ENCODE measurements at places on chromosomes 12 and 14.

- peak; percentile 55 for DNase-seq
Observed at GRCh38 chr12:69779928-69780327, 41.3 kb downstream of the RAB3IP start.

GRCh38 chr14:65849091-65849490 is 436.6 kb downstream of the FUT8 start:
- no peak for DNase-seq

GRCh38 chr14:36055681-36056225 is 120.8 kb downstream of the PTCSC3 start:
- DNase-seq = no peak

GRCh38 chr12:121452985-121453360 is 53.1 kb downstream of the RNF34 start:
- no peak for DNase-seq

GRCh38 chr12:39199351-39199750 is 243.6 kb downstream of the KIF21A start:
- DNase-seq = peak; percentile 44

DNA sequence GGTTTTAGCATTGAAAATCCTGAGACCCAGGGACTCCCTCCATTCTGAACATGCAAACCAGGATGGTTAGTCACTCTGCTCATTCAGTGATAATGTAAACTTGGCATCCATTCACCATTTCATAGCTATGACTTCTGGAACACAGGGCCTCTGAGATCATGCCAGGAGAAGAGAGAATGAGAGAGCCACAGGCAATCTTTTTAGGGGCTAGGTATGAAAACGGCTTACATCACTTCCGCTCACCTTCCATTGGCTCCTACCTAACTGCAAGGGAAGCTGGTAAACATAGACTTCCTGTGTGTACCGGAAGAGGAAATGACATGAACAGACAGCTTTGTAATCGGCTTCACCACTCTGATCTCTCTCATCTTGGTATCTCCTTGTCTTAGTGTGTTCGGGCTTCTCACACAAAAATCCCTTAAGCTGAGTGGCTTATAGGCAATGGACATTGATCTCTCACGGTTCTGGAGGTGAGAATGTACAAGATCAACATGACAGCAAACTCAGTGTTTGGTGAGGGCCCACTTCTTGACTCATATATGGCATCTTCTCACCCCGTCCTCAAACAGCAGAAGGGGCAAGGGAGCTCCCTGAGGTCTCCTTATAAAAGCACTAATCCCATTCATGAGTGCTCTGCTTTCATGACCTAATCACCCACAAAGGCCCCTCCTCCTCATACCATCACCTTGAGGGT is 465.9 kb upstream of the TBX3 start:
- peak; percentile 90 for DNase-seq

DNA sequence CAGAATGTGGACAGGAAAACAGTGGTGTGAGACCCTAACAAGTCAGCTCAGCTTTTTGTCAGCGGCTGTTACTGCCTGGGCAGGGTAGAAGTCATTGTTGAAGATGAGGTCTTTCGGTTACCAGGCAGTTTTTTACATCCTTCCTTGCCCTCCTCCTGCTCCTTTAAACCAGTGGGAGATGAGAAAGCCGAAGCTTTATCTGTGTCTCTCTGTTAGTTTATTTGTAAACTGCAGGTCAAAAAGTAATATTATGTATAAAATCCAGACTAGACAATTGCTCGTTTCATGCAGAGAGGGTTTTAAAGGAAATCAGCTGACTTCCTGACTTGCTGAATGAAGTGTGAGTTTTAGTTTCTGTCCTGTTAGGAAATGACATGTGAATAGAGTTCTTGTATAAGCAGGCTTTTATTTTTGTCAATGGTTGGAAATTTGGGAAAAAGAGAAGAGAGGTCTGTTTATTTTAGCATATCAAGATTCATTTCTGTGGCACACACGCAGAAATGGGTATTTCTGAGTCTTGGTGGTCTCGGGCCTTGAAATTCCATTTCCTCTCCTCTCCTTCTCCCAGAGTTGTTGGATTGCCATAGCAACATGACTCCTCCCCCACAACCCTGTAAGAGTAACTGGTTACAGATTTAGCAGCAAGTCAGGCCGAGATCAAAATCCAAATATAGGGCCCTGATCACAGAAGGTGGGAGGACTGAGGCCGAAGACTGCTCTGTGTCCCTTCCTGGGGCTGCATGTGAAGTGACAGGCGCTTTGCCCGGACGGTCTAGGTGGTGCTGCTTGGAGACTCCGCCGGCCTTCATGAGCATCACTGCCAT is 60.8 kb downstream of the SAMD4A start:
- peak; percentile 68 for DNase-seq

DNA sequence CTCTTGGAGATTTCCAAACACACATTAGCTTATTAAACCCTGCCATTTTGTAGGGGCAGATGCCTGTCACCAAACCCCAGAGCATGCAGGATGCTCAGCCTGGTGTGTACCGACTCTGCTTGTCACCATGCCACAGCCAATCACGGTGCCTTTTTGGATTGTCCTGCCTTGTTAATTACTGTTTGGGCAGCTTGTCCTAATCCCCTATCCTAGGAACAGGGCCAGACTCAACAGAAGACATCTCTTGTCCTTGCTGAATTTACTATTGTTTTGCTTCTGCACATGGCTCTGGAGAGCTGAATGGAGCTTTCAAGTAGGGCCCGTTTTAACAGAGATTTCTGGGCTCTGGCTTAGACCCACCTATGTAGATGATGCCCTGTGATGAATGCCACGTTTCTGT is 388.5 kb downstream of the AACS start:
- DNase-seq = no peak

GRCh38 chr12:6235499-6235898 is 35.3 kb downstream of the CD9 start:
- no peak for DNase-seq

GRCh38 chr14:89507521-89507920 is 90.5 kb upstream of the FOXN3 start:
- peak; percentile 86 for DNase-seq

GRCh38 chr12:53232646-53233461 is 845 bp upstream of the RARG start:
- DNase-seq = no peak

GRCh38 chr14:83247924-83248639 is 1714.4 kb upstream of the SEL1L start:
- no peak for DNase-seq

- DNase-seq = no peak
Observed at GRCh38 chr12:3490895-3491144, 183 bp upstream of the PRMT8 start.

All from iris pigment epithelial cell (primary cell).